Kasumi-1 (cell line): ENCODE measurements at places on chromosomes 3 and 15.

DNA sequence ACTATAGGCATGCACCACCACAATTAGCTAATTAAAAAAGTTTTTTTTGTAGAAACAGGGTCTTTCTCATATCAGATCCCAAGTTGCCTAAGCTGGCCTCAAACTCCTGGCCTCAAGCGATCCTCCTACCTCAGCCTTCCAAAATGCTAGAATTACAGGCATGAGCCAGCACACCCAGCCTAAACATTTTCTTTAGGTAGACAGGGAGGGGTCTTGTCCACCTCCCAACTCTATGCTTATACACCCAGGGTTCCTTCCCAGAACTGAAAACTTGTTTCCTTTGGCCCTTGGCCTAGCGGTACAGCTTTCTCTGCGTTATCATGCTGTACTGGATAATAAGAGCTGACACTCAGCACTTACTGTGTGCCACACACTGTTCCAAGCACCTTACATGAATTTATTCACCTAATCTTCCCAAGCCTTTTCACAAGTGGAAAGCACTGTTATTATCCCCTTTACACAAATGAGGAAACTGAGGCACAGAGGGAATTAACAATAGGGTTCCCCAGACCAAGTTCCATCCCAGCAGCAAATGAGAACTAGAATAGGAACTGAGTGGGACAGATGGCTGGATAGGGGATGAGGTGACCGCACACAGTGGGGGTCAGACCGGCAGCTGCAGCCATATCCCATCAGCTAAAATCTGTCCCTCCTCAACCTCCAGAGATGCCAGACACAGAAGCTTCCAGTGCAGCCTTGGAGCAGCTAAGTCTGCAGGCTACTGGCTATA, 150.8 kb downstream of the MEGF11 start:
- DNase-seq = no peak

DNA sequence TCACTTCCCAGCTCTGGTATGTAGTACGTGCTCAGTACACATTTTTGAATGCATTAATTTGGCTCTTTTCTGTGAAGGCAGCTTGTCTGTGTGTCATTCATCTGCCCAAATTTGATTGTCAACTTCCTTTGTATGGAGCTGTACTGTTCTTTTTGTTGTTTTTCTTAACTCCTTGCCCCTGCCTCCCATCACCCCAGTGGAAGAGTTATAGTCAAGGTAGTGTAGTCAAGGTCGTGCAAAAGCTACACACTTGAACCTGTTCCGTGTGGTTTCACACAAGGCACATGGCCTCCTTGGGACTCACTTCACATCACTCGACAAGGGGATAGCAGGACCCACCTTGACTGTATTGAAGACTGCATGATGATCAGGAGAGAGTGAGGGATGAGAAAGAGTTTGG, 37.6 kb downstream of the SMAD3 start:
- DNase-seq = no peak

- no peak for DNase-seq
These were observed 26.7 kb downstream of the PGPEP1L start for GRCh38 chr15:98980899-98981228.

DNA sequence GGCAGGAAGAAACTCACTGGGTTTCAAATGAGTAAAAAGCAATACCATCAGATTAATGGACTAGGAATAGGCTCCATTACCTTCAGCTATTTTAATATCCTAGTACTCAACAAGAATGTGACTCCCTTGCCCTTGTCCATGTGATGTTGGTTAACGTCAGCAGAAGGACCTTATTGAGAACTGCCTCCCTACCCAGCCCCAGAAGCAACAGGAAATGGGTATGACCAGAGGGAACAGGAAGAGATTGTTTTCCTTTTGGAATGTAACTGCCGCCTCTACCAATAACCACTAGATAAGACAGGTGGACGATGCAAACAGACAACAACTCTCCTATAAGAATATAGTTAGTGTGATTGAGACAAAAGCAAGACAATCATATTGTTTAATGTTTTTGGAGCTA, 10.4 kb upstream of the MME start:
- no peak for DNase-seq

GRCh38 chr15:49946681-49947080, 172.4 kb downstream of the ATP8B4 start:
- no peak for DNase-seq

DNA sequence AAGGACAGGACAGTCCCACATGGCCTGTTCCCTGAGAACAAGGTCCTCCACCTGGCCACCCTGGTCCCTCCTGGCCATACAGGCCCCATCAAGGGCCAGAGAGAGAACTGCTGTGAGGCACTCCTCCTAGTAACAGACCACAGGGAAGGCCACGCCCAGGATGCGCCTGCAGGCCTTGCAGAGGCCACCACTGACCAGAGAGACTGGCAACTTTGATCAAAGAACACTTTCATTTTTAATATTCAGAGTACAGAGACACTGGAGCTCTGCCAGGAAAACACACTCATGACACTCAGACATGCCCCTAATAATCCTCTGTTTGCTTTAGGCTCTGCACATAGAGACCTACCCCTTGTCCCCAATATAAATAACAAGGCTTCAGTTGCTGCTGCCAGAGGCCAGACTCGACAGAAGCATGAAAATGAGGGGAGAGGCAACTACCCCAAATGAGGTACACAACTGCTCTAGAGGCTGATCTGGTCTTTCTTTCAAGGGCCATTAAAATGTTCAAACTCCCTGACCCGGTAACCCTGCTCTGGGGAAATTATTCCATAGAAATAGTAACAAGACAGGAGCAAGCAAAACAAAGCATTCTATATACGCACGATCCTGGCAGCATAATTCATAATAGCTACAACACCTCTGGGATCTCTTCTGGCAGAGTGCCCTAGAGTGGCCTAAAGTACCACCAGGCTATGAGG, 44.8 kb downstream of the CCDC12 start:
- no peak for DNase-seq

DNA sequence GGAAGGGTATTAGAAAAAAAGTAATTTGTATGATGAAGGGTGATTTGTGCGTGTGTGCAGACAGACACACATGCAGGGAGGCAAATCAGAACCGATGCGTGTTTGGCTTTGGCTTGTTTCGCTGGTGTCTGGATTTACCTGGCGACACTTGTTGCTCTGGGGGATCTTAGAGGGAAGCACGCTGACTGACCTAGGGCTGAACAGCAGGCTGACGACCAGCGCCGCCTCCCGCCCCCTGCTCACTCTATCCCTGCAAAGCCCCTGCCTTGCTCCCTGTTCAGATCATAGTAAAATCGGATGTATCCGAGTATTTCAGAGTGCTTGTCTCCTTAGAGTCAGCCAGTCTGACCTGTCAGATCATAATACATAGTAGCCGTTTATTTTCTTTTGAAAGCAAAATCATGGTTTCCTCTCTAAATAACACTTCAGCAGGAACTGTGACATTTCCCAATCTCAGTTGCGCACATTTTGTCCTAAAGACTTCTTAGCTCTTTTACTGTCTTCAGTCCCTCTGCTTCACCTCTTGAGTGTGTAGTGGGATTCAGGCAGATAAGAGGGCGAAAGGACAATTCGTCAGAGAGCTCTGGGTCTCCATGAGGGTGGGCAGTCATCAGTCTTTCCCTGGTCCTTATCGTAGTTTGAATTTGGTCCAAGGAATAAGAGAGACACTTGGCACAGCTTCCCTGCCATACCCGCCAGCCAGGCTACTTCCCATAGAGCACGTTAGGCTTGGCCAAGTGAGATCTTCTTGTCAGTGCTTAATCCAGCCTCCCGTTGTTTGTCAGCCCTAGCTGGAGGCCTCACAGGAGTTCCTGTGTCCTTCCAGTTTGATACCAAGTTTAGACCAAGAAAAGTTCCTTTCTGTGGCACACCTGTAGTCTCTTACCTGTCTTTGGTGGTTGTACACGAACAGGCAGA, 97.4 kb downstream of the PGPEP1L start:
- no peak for DNase-seq

DNA sequence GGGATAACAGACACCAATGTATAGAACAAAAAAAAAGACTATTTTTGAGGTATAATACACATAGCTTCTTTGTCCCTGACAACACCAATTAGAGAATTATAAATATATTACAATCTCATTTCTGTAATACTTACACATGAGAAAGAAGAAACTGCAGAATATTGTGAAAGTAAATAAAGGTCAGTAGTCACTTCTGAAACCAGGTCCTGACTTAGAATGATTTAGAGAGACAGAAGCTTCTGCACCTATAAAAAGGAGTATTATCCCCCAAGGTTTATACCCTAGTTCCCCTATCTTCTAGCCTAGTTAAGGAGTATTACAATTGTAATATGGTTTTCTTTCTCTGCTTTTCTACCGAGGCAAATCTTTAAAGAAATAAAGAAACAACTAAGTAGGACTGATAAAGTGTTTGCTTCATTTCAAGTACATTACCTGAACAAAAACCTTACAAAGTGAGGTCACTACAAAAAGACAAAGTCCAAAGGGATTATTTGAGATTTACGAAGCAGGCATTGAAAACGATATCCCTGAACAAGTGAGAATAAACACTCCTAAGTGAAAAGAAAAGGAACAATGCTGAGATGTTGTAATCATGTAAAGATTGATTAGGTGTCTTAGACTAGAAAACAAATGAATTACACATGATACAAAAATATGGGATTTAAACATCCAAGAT, 103.0 kb downstream of the GBE1 start:
- no peak for DNase-seq

- DNase-seq = peak; percentile 83
These were observed 44.8 kb upstream of the TLE3 start for GRCh38 chr15:70142322-70143191.

GRCh38 chr3:149058602-149059001, 27.7 kb downstream of the HLTF start:
- DNase-seq = no peak

DNA sequence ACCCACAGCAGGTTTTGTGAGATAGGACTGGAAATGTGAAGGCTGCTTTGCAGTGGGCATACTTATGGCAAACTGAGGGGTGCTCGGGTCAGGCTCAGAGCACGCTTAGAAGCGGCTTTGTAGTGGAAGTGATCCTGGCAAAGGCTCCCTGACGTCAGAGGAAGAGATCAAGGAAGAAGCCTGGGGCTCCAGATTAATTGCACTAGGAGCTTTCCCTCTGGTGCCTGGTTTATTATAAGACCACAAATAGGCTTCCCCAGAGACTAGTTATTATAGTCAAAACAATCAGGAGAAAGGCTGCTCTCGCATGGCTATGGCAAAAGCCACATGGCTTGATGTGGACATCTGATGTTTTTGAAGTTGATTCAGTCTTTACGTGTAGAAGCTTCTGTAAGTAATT, 515.1 kb downstream of the GABRG3 start:
- DNase-seq = no peak

GRCh38 chr3:127013758-127014535, 31.0 kb downstream of the PLXNA1 start:
- no peak for DNase-seq

- no peak for DNase-seq
These were observed 172.0 kb upstream of the CD96 start for GRCh38 chr3:111369958-111370357.

- DNase-seq = no peak
These were observed 86.1 kb downstream of the UNC13C start for GRCh38 chr15:54064365-54064764.

GRCh38 chr15:88814393-88814792, 11.2 kb downstream of the ACAN start:
- no peak for DNase-seq

DNA sequence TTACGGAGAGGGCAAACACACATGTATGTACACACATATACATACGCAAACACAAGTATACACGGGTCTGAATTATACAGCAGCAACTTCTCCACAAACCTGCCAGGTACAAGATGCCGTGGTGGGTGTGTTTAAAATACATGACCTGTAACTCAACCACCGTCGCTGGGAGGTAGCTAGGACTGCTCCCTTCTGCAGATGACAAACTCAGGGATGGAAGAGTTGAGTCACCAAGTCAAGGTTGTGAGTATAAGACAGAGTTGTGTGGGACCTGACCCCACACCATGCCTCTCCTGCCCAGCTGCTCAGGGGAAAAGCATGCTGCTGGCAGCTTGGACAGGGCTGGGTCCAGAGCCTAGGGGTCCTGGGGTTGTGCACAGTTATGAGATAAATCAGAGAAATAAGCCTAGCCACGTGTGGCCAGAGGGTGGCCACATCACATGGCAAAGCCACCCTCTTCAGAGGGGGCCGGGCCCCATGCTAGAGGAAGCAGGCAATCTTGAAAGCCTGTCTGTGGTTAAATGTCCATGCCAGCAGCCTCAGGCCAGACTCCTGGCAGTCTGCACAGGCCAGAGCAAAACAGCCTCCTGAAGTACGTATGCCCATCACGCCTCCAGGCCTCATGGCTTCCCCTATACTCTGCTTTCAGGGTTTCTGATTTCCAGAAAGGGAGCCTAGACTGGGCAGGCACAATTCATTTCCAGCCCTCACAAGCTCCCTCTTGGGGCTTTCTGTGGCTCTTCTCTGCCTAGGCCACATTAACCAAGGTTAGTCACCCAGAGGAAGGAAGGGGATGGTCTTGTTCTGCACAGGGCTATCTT, 107.7 kb upstream of the RPL32 start:
- peak; percentile 46 for DNase-seq

DNA sequence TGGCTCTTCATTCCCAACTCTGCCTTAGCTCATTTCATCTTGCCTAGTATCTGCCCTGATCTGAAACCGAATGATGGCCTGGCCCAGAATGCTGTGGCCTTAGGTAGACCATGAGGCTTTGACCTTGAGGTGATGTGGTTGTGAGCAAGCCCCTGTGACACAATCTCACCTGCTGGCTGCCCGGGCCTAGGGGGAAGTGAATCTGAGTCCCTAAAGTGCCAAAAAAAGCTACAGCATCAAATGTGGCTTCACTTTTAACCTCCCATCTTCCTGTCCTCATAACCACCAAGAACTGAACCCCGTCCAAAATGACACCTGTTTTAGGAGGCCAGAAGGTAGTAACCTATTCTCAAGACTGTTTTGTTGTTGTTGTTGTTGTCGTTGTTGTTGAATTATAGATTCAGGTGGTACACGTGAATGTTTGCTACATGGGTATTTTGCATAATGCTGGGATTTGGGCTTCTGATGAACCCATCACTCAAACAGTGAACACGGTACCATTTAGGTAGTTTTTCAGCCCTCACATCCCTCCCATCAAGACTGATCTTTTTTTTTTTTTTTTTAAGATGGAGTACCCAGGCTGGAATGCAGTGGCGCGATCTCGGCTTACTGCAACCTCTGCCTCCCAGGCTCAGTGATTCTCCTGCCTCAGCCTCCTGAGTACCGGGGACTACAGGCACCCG, 54.6 kb downstream of the MCCC1 start:
- no peak for DNase-seq

DNA sequence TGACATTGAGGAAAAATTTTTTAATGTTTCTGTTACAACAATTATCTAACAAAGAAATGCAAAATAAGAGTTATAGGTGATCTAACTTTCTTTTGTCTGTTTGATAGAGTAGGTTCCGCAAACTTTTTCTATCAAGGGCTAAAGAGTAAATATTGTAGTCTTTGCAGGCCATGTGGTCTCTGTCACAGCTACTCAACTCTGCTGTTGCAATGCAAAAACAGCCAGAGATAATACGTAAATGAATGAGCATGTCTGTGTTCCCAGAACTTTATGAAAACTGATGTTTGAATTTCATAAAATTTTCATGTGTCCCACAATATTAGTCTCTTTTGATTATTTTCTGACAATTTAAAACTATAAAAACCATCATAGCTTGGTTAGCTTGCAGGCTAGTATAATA, 73.3 kb downstream of the SLC24A1 start:
- DNase-seq = no peak
